ENCODE measurements at places on chromosomes 2 and 18.

DNA sequence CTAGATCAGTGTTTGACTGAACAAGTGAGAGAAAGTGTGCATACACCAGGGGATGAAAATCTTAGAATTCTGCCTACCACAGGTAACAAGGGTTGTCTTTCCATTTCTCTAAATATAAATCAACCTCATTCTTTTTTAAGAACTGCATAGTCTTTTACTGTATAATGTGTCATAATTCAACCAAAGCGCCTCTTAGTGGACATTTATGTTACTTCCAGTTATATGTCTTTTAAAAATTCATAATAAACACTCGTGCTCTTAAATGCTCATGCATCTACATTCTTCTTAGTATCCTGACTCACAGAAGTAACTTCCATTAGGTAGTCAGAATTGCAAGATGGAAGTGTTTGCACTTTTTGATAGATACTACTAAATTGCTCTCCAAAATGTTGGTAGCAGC, 76.2 kb downstream of the CHRNA1 start:
- no peak for DNase-seq

- no peak for DNase-seq
Measured at GRCh38 chr18:35097763-35098162, 56.5 kb downstream of the MAPRE2 start.

- DNase-seq = no peak
Measured at GRCh38 chr18:34779112-34779511, 69.0 kb downstream of the DTNA start.

- no peak for DNase-seq
Measured at GRCh38 chr2:73415906-73416305, 30.3 kb downstream of the ALMS1 start.

GRCh38 chr2:196963043-196963442, 36.5 kb upstream of the PGAP1 start:
- no peak for DNase-seq

- no peak for DNase-seq
Measured at GRCh38 chr2:96953611-96953978, 32.8 kb downstream of the FAM178B start.

GRCh38 chr2:181991171-181991885, 5.7 kb downstream of the PPP1R1C start:
- no peak for DNase-seq

DNA sequence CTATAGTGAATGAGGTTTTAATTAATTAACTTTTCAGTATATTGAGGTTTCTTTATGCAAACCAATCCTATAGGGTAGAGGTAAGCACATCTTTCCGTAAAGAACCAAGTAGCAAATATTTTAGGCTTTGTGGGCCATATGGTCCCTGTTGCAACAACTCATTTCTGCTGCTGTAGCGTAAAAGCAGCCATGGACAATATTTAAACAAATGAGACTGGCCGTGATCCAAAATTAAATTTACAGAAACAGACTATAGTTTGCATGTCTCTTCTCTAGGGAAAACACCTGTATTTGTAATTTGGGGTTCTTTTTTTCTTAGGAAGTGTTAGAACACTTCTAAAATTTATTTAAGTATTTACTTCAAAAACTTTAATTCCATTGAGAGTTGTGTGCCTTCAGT, 104.3 kb downstream of the KYNU start:
- no peak for DNase-seq

- DNase-seq = no peak
Measured at GRCh38 chr2:147365622-147366021, 479.2 kb upstream of the ACVR2A start.

GRCh38 chr18:25109484-25109883, 242.5 kb downstream of the ZNF521 start:
- no peak for DNase-seq

DNA sequence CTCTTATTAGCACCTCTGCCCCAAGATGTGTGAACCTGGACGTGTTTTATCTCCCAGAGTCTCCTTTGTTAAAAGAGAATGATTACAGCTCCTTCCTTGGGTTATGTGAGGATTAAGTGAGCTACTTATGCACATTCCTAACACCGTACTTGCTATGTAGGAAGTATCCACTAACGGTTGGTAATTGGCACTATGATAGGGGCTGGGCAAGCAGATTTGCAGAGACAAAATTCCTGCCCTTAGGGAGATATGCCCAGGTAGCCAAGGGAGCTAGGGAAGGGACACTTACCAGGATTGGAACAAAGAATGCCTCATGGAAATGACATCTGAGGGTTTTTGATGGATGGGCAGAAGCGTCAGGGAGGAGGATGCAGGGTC, 11.5 kb upstream of the ALPK2 start:
- DNase-seq = no peak

DNA sequence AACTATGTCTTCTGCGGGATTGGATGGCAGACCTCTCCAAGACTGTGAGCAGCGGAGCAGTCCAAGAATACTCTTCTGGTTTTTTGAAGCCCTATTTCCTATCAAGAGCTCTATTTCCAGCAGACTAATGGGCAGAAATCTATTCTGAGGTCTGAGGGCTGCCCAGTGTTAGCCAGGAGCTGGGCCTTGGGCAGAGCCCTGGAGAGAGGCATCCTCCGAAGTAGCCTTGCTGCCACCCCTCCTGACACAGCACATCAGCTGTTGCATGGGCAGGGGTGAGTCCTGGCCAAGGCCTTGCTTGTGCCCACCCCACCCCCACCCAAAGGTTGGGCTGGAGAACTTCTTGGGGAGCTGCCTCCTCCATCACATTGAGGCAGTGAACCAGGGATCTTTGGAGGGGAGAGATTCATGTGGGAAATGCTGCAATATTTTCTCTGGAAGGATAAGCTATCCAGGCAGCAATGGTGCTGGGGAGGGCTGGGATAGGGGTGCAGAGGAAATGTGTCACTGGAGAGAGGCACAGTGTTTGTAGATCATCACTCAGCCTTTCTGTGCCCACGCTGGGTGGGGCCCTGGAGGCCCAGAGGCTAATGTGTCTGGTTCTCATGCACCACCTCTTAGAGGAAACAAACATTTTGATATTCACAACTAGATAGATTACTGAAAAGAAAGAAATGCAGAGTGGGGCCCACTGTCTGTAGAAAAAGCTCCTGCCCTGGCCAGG, 104.7 kb downstream of the VSNL1 start:
- no peak for DNase-seq

DNA sequence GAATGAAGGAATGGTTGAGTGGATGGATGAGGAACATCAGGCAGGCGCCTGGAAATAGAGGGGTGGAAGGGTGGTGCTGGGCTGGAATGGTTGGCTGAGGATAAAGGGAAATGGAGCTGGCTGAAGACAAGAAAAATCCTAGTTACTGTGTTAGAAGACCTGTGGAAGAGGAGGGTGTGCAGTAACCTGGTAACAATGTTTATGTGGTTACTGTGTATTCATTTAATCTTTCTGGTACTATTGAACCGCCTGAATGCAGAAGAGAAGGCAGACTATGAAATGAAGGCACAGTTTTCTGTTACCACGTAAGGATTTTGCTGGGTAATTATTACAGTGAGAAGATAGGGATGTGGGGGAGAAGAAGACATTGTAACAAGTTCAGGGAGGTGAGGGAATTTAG, 110.3 kb upstream of the MGAT5 start:
- DNase-seq = no peak

DNA sequence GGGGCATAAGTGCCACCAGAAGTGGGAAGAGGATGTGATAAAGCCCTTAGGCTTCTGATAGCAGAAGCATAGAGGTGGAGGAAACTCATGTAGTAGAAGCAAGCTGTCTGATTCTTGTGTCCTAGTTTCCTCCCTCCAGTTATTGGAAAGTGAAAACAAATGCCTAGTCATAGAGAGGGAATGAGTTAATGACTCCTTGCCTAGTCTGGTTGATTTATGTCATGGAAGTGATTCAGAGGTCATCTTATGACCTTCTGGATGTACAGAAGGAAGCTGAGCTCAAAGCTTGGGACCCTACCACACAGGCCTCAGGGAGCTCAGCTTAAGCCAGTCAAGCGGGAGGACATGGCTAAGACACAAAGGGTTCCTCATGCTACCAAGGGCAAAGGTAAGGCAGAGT, 232.2 kb downstream of the THSD7B start:
- no peak for DNase-seq

- DNase-seq = no peak
Measured at GRCh38 chr2:29080886-29081743, 6.8 kb upstream of the PCARE start.

- no peak for DNase-seq
Measured at GRCh38 chr2:167438206-167438605, 549.9 kb downstream of the XIRP2 start.

DNA sequence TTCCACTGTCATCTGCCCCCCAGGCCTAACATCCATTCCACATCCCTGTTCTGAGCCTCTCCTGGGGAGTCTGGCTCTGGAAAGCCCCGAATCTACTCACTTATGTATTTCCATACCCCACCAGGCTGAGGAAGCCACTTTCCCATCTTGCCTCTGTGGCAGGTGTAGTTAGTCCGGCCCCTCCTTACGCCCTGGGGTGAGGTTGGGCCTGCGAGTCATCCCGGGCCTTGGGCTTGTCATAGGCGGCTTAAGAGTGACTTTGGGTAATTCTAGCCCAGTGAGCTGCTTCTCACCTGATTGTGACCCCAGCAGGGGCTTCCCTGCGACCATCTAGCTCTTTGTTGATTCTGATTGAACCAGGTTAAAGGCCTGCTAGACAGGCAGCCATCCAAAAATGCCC, 21.1 kb downstream of the PCARE start:
- DNase-seq = no peak

DNA sequence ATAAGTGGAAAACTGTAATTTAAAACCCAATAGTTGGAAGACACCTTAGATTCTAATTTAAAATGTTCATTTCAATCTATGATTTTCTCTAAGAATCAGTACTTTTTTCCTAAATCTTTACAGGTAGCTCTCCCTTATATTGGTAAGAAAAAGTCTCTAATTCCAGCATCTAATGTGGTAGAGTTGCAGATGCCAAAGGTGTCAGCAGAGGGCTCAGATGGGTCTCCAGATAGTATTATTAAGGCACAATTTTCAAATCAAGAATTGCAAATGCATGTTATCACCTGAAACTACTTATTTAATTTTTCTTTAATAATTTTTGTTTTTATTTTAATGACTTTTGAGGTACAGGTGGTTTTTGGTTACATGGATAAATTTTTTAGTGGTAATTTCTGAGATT, 25.5 kb upstream of the ITGA4 start:
- DNase-seq = no peak

- no peak for DNase-seq
Measured at GRCh38 chr2:134365356-134365755, 111.5 kb downstream of the MGAT5 start.

- no peak for DNase-seq
Measured at GRCh38 chr2:170092436-170093060, 85.4 kb upstream of the MYO3B start.

- no peak for DNase-seq
Measured at GRCh38 chr2:73841912-73842738, 13.4 kb downstream of the STAMBP start.

GRCh38 chr2:80579756-80580155, 275.2 kb upstream of the LRRTM1 start:
- DNase-seq = no peak

DNA sequence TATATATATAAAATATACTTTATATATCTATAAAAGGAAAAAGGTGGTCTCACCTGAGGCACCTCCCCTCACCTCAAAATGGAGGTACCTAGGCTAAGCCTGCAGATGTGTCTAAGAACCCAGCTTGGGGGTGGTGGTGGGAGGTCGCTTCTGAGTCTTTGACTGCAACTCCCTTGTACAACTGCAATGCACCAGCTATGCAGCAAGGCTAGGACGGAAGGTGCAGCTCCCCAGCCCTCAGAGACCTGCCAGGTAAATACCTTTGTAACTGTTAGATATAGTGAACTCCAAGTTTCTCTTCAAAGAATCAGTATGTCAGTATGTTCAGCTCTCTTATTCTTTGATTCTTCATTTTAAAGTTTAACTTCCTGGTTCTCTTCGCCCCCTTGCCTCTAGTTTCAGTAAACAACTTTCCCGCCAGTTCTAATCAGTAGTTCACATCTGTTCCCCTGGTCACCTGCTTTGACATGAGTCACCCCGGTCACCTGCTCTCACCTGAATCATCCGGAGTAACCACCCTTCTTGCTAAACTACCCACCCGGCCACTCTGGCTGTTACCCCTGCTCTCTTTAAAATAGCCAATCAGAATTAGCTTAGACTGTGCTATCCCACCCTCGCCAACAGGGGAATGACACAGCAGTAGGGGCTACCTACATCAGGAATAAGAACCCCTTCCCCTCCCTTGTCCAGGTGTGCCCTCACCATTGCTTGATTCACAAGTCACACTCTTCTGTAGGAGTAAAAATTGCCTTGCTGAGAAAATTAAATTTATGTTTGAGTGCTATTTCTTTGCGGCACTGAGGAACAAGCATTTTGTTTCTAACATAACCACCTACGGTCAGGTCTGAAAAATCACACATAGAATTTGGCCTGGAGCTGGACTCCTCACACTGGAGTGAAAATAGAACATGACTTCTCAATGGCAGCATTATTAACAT, 24.7 kb upstream of the IMPA2 start:
- no peak for DNase-seq

- DNase-seq = no peak
Measured at GRCh38 chr2:188024811-188025210, 266.9 kb upstream of the GULP1 start.

GRCh38 chr2:36147670-36148390, 207.7 kb upstream of the CRIM1 start:
- no peak for DNase-seq

DNA sequence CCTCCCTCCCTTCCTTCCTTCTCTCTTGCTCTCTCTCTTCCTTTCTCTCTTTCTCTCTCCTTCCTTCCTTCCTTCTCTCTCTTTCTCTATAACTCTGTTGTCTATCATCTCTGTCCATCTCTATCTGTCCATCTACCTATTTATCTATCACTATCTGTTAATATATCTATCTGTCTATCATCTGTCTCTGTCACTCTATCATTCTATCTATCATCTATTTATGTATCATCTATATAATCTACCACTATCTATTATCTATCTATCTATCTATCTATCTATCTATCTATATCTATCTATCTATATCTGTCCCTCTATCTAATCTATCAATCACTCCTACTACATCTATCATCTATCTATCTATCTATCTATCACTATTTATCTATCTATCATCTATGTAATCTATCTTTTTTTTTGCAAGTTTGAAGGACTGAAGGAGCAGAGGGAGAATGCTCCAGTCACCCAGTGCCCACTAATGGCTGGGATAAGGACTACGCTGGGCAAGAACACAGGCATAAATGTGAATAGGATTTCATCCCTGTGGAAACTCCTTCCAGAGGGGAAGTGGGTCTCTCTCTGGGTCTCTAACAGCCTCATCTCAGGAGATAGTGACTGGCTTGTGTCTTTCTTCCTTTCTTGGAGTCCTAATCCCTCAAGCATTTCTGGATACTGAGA, 427.0 kb downstream of the LPIN1 start:
- DNase-seq = no peak

DNA sequence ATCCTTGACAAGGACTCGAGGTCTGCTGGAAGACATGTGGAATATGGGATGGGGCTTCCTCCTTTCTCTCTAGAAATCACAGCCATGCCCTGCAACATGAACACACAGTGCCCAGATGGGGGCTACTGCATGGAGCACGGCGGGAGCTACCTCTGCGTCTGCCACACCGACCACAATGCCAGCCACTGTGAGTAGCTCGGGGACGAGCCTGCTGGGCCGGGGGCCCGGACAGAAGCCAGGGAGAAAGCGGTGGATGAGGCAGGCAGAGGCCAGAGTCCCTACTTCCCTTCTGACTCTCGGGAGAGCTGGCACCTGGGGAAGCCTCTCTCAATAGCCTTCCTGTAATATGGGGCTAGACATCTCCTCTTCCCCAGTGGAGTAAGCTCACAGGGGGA, 50.5 kb downstream of the SNED1 start:
- DNase-seq = no peak

- no peak for DNase-seq
Measured at GRCh38 chr2:46706264-46706983, 209.2 kb downstream of the MCFD2 start.

GRCh38 chr2:64699712-64700111, 46.0 kb upstream of the SERTAD2 start:
- no peak for DNase-seq

Data from right renal pelvis (tissue), 4 donors.